HFFc6 (cell line): ENCODE measurements at places on chromosomes 16 and 17. TPM values are rescaled to one million over a fixed set of nuclear protein-coding genes. Genes with fewer than 3 reads are reported as not detected.

The TNFRSF13B gene
- total RNA-seq: not detected in 3 replicates

The ALDH3A1 gene
- not detected in 3 replicates for total RNA-seq

The DNASE1L2 gene
- 0.97 and 1.1 TPM in 2 replicates for total RNA-seq

GRCh38 chr16:21158208-21159110 is at the start of gene LDAF1:
TSS of gene LDAF1 (plus strand) at chr16:21158674. CDS start at chr16:21161183, 2,509 bp downstream.
- peak; percentile 60 for DNase-seq

GRCh38 chr16:14958970-14959369 is 15.9 kb upstream of the PDXDC1 start:
- DNase-seq: peak; percentile 42

DNA sequence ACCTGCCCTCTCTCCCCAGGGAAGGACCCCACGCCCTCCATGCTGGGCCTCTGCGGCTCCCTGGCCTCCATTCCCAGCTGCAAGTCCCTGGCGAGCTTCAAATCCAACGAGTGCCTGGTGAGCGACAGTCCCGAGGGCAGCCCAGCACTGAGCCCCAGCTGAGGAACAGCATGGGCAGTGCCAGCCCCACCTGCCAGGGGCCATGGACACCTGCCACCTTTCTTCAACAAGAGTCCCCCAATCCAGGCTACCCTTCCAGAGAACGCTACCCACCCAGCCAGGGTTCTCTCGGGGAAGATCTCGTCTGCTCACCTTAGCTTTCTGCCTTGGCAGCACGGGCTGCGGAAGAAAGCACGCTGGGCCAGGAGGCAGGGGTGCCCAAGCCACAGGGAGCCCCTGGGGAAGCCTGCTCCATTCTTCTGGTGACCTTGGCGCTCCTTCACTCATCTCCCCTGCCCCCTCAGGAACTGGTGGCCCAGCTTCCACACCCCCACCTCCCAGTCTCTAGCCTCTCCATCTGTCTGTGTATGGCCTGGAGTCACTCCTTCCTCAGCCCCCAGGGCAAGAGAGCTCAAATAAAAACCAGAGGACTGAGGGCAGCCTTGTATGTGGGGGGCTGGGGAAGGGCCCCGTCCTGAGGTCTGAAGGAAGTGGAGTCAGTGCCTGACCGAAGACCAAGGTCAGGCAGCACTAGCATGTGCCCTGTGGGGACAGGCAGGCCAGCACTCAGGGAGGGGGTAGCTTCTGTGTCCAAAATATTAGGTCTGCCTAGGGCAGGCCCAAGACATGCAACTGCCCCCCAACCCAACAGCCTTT is 6.3 kb downstream of the SLC25A39 start:
- DNase-seq: no peak

- DNase-seq: no peak
These were observed 19.0 kb upstream of the ADCY7 start for GRCh38 chr16:50247123-50247905.

DNA sequence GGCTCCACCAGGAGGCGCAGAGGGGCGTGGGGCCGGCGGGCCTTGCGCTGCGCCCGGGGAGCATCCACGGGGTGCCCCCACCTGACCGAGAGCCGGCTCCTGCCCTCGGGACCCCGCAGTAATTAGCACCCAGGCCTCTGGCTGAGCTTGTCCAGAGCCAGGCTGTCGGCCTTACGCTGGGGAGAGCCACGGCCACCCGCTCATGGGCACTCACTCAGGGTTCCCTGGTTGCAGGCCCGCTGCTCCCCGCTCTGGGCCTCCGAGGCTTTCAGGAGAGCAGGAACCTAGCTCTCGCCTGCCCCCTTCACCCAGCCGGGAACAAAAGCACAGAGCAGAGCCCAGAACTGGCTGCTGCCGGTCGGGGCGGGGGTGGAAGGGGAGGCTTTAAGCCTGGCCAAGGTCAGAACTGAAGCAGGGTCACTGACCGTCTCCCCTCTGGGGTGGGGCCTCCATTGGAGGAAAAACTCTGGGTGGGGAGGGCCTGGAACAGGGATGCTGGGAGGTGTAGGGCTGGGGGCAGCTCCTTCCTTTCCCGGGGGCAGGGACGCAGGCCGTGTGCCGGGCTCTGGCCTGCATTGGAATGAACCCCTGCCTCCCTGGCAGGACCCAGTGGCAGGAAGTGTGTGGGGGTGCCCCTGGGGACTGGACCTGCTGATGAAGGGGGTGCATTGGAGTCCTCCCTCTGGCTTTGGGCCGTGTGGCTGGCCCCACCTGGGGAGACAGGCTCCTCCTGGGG is 12.3 kb downstream of the GLIS2 start:
- DNase-seq: peak; percentile 83

The KRTAP2-1 gene
- 0.36 to 0.41 TPM in 2 of 3 replicates, not detected in the other for total RNA-seq

DNA sequence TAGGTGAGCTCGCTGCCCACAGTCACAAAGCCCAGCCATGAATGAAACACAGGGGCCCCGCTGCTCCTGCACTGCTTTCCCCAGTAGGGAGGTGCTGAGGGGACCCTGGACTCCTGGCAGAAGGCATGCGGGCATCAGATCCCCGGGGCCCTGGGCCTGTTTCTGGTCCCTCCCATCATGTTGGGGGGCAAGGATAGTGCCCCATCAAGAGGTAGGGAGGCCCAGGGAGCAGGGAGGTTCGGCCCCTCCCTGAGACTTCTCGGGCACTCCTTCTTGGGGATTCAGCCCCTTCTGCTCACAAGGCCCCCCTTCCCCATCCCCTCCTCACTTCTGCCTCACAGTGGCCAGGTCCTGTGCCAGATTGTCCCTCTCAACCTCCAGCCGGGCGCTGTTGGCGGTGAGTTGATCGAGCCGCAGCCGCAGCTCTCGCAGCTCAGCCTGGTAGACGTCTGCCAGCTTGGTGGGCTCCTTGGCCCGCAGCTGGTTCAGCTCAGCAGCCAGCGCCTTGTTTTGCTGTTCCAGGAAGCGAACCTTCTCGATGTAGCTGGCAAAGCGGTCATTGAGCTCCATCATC is 515 bp downstream of the GFAP start:
- no peak for DNase-seq

DNA sequence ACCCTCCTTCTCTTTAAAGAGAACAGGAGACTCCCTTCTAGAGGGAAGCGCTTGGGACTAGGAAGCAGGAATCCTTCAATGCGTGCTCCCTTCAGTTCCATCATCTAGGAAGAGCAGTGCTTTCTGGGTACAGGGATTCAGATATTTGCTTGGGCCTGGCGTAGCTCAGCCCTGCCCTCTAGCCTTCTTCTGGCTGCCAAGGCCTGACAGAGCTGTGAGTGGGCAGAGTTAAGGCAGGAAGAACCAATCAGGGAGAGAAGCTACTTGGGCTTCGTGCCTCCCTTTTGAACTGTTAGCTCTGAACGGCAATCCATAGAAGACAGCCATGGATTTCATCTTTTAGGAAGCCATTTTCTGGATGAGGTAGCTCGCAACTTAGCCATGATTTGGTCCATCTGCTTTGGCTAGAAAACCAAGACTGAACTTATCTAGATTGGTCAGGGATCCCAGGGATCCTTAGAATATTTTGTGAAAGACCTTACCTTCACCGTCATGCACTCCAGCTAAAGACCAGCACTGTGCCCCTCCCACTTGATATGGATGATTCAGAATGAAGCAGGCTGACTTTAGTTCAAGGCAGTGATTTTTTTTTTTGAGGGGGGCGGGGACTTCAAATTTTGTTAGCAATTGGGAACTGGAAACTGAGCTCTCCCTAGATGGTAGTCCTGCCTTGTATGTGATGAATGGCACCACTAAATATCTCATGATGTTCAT is 2.5 kb upstream of the CORO6 start:
- DNase-seq: no peak

- no peak for DNase-seq
These were observed 39.5 kb downstream of the SREBF1 start for GRCh38 chr17:17797119-17797809.

GRCh38 chr17:5837055-5837491 is 233.1 kb upstream of the WSCD1 start:
- peak; percentile 52 for DNase-seq

DNA sequence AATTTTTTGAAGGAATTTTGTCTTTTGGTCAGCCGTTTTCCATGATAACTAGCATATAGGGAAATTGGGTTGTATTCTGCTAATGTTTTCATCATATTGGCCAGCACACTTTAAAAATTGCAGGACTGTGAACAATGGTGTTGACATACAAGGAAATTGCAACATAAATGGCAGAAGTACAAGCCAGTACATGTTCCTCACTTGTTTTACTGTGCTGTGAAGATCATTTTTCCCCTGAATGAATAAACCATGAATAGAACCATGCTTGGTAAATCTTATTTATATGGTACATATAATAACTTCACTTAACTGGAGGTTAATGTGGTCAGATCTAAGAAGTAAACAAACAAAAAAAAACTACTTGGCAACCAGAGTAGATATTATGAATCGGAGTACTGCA is 22.8 kb downstream of the OMG start:
- no peak for DNase-seq

DNA sequence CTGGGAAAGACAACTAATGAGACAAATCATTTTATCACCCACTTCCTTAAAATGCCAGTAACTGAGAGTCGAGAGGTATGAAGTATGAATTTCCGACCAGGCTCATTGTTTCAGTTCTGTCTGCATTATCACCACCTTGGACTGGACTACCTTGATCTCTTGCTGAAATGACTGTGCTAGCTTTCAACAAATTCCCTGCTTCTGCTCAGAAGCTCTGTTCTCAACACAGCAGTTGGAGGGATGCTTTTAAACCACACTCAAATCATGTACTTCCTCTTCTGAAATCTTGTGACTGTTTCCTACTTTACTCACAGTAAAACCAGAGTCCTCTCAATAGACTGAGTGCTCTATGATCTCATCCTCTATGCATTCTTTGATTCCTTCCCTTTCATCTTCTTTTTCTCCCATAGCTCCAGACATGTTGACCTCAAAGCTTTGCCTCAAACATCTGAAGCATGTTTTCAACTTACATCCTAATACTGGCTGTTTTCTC is 195.8 kb downstream of the KCNJ2 start:
- no peak for DNase-seq

DNA sequence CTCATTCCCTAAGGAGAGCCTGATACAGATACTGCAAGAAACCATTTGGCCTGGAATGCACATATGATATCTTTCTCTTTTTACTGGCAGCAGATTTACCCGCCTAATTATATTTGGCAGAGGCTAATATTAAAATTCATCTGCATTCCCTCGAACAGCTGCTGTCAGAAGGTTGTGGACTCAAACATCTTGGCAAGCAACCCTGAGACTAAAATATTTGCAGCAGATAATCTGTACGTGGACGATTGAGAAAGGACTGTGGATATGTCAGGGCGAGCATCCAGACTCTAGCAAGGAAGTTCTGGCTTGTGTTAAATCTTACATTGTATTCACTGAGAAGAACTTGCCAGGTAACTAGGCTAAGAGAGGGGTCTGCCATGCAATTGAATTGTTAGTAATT is 65.2 kb downstream of the SNX20 start:
- no peak for DNase-seq

DNA sequence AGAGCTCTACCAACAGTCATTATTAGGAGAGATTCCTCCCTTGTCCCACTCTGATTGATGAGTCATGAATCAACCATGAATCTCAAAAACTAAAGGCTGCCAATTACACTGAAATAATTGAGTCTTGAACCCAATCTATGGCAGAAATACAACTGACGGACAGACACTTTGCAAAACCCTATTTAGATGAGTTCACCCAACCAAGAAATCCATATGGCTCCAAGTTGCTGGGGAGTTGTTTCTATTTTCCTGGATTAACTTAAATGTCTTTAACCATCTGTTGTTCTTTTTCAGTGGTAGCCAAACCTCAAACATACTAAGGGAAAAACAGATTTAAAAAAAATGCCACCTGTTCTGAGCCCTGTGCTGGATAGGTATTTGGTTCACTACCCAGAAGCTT is 151.0 kb downstream of the SHISA9 start:
- no peak for DNase-seq
